Spinal cord (tissue), 10 donors: ENCODE measurements at places on chromosomes 13 and 19. TPM values are rescaled to one million over a fixed set of nuclear protein-coding genes. Genes with fewer than 3 reads are reported as not detected.
A peak's percentile ranks its signal among the peaks of the same experiment; 100 is the strongest.

The KLHL26 gene
- polyA plus RNA-seq = 22.8 TPM

The KLK6 gene
- 16.5 TPM for polyA plus RNA-seq

- DNase-seq = peak; percentile 92
Measured at GRCh38 chr13:43787997-43788396, 1.2 kb upstream of the ENOX1 start.

- no peak for DNase-seq
Measured at GRCh38 chr13:74204602-74205312, 70.6 kb upstream of the KLF12 start.
